Right atrium auricular region (tissue), 2 donors: ENCODE measurements at places on chromosomes 16 and 17. TPM values are rescaled to one million over a fixed set of nuclear protein-coding genes. Genes with fewer than 3 reads are reported as not detected.

IL17C gene
- not detected for total RNA-seq

ST6GALNAC2 gene
- total RNA-seq: 4.5 TPM

SRCIN1 gene
- total RNA-seq: 0.52 TPM

GCGR gene
- not detected for total RNA-seq

- no peak for DNase-seq
Observed at GRCh38 chr17:4176808-4177472, 33.9 kb downstream of the CYB5D2 start.

GRCh38 chr17:67555855-67556254 lies 161.9 kb upstream of the NOL11 start:
- no peak for DNase-seq

DNA sequence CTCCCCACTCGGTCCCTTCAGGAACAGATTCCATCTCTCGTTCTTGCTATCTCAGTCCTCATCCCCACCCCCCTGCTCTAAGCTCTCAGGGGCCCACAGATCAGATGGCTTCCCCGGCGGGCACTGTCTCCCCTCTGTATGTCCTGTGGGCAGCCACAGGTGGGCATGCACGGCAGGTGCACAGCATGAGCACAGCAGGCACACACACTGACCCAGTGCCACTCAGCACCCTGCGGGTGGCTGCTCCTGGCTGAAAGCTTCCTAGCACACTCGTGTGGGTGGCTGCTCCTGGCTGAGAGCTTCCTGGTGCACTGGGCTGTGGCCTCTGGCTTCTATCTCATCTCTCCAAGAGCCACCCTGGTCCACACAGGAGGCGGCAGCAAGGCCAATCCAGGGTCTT lies 44.5 kb upstream of the SMIM36 start:
- DNase-seq: no peak

GRCh38 chr16:67235816-67236562 lies 9.1 kb downstream of the TMEM208 start:
- no peak for DNase-seq

GRCh38 chr17:60926466-60927183 lies 249.0 kb downstream of the BCAS3 start:
- DNase-seq: no peak

DNA sequence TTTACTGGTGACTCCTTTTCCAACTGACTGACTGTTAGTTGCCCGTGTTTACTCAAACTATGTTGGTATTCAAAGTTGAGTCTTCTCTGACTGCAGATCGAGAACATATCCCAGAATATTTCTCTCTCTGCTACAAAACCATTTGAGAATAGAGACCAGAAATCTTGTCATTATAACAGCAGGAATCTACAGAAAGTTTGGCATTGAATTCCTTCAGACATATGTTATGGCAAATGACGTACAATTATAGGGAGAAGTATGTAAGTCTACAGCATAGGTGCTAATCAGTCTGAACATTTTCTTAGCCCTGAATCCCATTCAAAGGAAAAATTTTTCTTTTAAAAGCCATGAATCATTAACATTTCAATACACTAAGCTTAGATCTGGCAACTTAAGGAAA lies 239.8 kb upstream of the SOX9 start:
- DNase-seq: no peak

DNA sequence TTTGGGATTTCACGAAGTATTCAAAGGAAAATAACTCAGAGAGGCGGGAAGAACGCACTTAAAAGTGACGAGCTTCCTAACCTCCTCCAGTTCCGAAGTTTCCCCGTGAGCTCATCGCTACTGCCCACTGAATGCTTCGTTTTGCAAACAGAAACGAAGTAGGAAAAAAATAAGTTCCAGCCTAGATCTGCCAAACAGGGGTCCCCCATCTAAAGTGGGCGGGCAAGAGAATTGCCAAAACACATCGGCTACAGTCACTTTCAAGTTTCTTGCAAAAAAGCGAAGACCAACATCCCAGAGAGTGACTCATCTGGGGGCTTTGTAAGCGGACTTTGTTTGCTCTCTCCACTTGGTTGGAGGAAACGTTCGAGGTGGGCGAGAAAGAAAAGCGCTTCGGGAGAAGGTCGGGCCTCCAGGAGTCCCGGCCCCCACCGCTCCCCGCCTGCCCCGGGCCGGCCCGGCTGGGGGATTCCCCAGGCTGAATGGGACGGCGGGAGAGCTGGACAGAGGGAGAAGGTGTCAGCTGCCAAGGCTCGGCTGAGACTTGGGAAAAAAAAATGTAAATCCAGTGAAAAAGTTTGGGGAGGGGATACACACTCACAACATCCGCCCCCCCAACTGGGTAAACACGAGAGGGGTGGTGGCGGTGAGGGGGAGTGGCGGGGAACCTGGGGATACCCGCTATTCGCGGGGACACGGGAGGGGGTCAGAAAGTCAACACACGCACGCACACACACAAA lies 1.0 kb downstream of the VEZF1 start:
- no peak for DNase-seq

- no peak for DNase-seq
Observed at GRCh38 chr17:49197346-49197998, 12.9 kb downstream of the GNGT2 start.

- no peak for DNase-seq
Observed at GRCh38 chr16:66525396-66526180, 24.3 kb downstream of the TK2 start.
